ENCODE measurements at places on chromosomes 13 and 19. TPM values are rescaled to one million over a fixed set of nuclear protein-coding genes. Genes with fewer than 3 reads are reported as not detected.

Gene KCNN1
- total RNA-seq = not detected

Gene SULT2A1
- not detected for total RNA-seq

Gene GPC6
- not detected for total RNA-seq

Gene ZNF234
- total RNA-seq = 5.5 TPM

Measured in T-helper 17 cell (primary cell).